Stimulated activated CD4-positive, alpha-beta T cell treated with anti-CD3 and anti-CD28 coated beads, Interleukin-1b, Interleukin-23, amount 100 ng/mL, for 1 hour (primary cell): ENCODE measurements at places on chromosomes 6 and 20.

GRCh38 chr6:113258771-113259170 lies 598.4 kb upstream of the MARCKS start:
- no peak for DNase-seq

DNA sequence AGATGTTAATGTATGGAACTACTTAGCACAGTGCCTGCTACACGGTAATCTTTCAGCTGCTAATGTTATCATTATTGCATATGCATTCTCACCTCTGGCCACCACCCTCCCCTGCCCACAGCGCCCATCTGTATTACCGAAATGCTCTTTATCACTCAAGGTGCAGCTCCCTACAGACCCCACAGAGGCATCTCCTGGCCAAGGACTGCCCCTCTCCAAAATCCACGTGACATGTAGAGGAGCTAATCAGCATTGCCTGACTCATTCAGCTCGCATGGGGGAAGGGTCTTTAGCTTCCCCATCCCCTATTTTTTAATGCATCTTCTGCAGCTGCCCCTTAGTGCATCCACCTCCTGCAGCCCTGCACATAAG lies 41.8 kb downstream of the SLC22A23 start:
- no peak for DNase-seq

GRCh38 chr6:31474871-31475286 lies 23.1 kb upstream of the MICB start:
- DNase-seq: no peak

GRCh38 chr6:30102970-30103871 lies 9.7 kb downstream of the TRIM31 start:
- peak; percentile 64 for DNase-seq

DNA sequence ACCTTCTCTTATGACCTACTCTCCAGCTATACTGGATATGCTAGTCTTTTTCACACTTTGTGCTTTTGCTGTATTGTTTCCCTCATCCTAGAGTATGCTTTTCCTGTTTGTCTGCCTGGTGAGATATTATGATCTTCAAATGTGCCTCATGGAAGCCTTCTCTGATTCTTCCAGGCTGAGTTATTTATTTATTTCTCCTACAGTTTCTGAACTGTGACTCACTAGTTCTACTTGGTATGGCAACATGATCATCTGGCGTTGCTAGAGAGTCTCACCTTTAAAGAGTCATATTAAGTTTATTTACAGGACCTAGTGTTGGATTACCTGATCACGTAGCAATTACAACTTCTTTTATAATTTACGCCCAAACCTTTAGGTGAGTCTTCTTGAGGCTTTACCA lies 81.2 kb upstream of the HDAC2 start:
- no peak for DNase-seq

- DNase-seq: no peak
Measured at GRCh38 chr6:42637681-42638080, 73.9 kb downstream of the UBR2 start.

DNA sequence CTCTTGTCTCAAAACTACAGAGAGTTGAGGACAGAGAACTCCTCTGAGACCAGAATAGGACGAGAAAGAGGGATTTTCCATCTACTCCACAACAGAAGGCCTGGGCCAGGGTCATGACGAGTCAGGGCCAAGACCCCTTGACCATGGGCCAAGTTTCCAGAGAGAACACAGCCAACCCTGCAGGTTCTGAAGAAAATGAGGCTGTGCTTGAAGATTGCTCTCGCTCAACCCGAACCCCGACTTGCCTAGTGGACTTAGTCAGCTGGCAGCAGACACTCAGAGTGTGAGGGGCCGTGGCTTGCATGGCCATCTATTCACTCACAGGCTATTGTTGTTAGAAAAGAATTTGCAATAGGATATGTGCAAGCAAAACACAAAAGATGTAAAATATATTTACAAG lies 54.5 kb downstream of the TMEM242 start:
- DNase-seq: no peak
